ENCODE measurements at places on chromosomes 1 and 21. TPM values are rescaled to one million over a fixed set of nuclear protein-coding genes. Genes with fewer than 3 reads are reported as not detected.

Gene LCE1A
- not detected for total RNA-seq

Gene LYPD8
- not detected for total RNA-seq

Gene ALPL
- 0.50 TPM for total RNA-seq

Gene TMIGD3
- not detected for total RNA-seq

Gene CFHR3
- 0.14 TPM for total RNA-seq

Gene RASAL2
- 17.1 TPM for total RNA-seq

Gene OR6K3
- total RNA-seq: not detected

Gene KCNK1
- total RNA-seq: 25.2 TPM

Gene OR4F16
- not detected for total RNA-seq

Gene VWA5B1
- total RNA-seq: not detected

Gene LCE6A
- total RNA-seq: not detected

Gene OLIG2
- total RNA-seq: not detected

Gene C8A
- total RNA-seq: not detected

Gene ERRFI1
- total RNA-seq: 220 TPM
